Smooth muscle cell of the brain vasculature (primary cell): ENCODE measurements at places on chromosomes 13 and 19.

- no peak for DNase-seq
These were observed 722 bp downstream of the PKN1 start for GRCh38 chr19:14433554-14434501.

- no peak for DNase-seq
These were observed 99.2 kb downstream of the GADD45B start for GRCh38 chr19:2574971-2575630.

GRCh38 chr19:36103842-36104552 is 6.9 kb upstream of the OVOL3 start:
- DNase-seq = no peak

GRCh38 chr19:4639531-4640246 is 373 bp downstream of the TNFAIP8L1 start:
- no peak for DNase-seq

DNA sequence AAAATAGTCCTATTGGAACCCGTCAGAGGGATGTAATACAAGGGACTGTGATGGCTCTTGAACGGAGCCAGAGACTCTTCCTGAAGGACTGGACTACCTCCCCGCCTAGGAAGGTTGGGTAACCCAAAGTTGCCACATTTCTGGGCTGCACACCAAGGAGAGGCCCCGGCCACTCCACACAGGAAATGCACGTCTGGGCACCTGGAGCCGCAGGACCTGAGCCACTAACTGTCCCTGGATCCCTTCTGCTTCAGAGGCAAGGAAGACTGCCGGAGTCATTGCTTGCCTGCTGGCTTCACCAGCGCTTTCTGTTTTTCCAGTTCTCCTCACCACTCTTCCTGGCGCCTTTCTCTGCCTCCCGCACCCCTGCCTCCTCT is 1.2 kb upstream of the FLT1 start:
- no peak for DNase-seq

GRCh38 chr13:31310786-31311185 is 111.0 kb downstream of the B3GLCT start:
- DNase-seq = no peak

DNA sequence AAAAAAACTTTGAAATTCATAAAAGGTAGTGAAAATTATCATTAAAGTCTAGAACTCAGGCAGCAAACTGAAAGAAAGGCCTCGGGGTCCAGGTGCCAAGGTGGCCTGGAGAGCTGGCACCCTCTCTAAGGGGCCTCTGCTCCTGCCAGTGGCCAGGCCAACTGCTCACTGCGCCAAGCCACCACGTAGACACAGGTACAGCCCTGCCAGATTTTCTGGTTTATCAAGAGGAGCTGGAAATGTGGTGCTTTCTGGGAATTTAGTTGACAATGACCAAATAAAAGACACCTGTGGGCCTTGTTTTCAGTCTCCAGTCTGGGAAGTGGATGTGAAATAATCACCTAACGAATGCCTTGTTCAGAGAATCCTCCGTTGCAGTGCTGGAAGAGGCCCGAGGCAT is 22.8 kb downstream of the ZNF574 start:
- no peak for DNase-seq
